ENCODE measurements at places on chromosomes 7 and 10. TPM values are rescaled to one million over a fixed set of nuclear protein-coding genes. Genes with fewer than 3 reads are reported as not detected.

ZNF282 gene
- total RNA-seq, result 24.8 TPM

OR2A5 gene
- not detected for total RNA-seq

RBM20 gene
- total RNA-seq, result not detected

HOXA6 gene
- total RNA-seq, result not detected

ZNF22 gene
- 16.1 TPM for total RNA-seq

TMEM270 gene
- not detected for total RNA-seq

INSYN2A gene
- total RNA-seq, result not detected

MRPS17 gene
- 12.5 TPM for total RNA-seq

CLEC2L gene
- total RNA-seq, result not detected

PAPOLB gene
- total RNA-seq, result not detected

ENTPD1 gene
- total RNA-seq, result not detected

PSAP gene
- total RNA-seq, result 3,537 TPM

RBM33 gene
- total RNA-seq, result 26.0 TPM

TYW1 gene
- 8.6 TPM for total RNA-seq

FAM131B gene
- total RNA-seq, result 1.4 TPM

GRM3 gene
- total RNA-seq, result not detected

CLRN3 gene
- total RNA-seq, result not detected

C7orf33 gene
- not detected for total RNA-seq

GDF10 gene
- total RNA-seq, result not detected

LIPM gene
- not detected for total RNA-seq

RGR gene
- total RNA-seq, result not detected

SPRN gene
- not detected for total RNA-seq

LIPJ gene
- not detected for total RNA-seq

STK32C gene
- total RNA-seq, result 6.5 TPM

WDR86 gene
- total RNA-seq, result 13.7 TPM

GIMAP7 gene
- not detected for total RNA-seq

CRYGN gene
- total RNA-seq, result not detected

GDF2 gene
- not detected for total RNA-seq

NEUROG3 gene
- not detected for total RNA-seq

ARMC10 gene
- total RNA-seq, result 36.2 TPM

CLDN3 gene
- not detected for total RNA-seq

SYPL1 gene
- total RNA-seq, result 48.7 TPM

PON1 gene
- not detected for total RNA-seq

RAB11FIP2 gene
- 23.2 TPM for total RNA-seq

PVRIG gene
- not detected for total RNA-seq

SLC26A5 gene
- not detected for total RNA-seq

PKD2L1 gene
- total RNA-seq, result not detected

CCAR1 gene
- 49.1 TPM for total RNA-seq

CFAP43 gene
- total RNA-seq, result 1.6 TPM

SPOCK2 gene
- total RNA-seq, result 0.39 TPM

TCF7L2 gene
- total RNA-seq, result 3.9 TPM

ZWINT gene
- total RNA-seq, result 14.1 TPM

PIP gene
- not detected for total RNA-seq

PNPLA8 gene
- 30.6 TPM for total RNA-seq

PDSS1 gene
- 3.5 TPM for total RNA-seq

CD36 gene
- total RNA-seq, result 0.39 TPM
